Panc1 (cell line): ENCODE measurements at places on chromosomes 6 and 20. TPM values are rescaled to one million over a fixed set of nuclear protein-coding genes. Genes with fewer than 3 reads are reported as not detected.

MDFI gene
- 0.54 TPM for total RNA-seq

- H3K27ac ChIP-seq, result no peak overlapping the region
- no peaks in the 10 kb centered on the region for H3K27me3 ChIP-seq
- no peak for DNase-seq
- H3K4me1 ChIP-seq, result no peaks in the 10 kb centered on the region
- H3K36me3 ChIP-seq, result no peaks in the 10 kb centered on the region
These were observed 247.8 kb upstream of the JAG1 start for GRCh38 chr20:10921491-10922010.

- H3K4me3 ChIP-seq, result no peak overlapping the region
- H3K27me3 ChIP-seq, result no peaks in the 10 kb centered on the region
- no peaks in the 10 kb centered on the region for H3K36me3 ChIP-seq
- H3K4me1 ChIP-seq, result no peaks in the 10 kb centered on the region
- no peak overlapping the region for H3K27ac ChIP-seq
These were observed 372.0 kb upstream of the JARID2 start for GRCh38 chr6:14873781-14874441.

DNA sequence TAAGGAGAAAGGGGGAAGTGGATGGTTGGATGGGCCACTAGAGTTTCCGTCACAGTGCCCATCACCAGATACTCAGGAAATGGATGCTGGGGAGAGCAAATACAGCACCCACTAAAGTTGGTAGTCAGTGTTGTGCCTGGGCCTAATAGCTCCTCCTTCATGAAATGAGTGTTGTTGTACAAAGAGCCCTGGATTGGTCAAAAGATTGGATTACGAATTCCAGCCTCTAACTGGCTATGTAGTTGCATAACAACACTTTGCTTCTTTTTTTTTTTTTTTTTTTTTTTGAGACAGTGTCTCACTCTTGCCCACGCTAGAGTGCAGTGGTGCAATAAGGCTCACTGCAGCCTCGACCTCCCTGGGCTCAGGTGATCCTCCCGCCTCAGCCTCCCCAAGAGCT is 27.4 kb downstream of the KCNG1 start:
- DNase-seq, result no peak
- no peaks in the 10 kb centered on the region for H3K36me3 ChIP-seq
- peaks cover 6% of the 10 kb centered on the region; the same call in 1 of the 2 replicates for H3K27me3 ChIP-seq
- H3K4me3 ChIP-seq, result no peak overlapping the region

DNA sequence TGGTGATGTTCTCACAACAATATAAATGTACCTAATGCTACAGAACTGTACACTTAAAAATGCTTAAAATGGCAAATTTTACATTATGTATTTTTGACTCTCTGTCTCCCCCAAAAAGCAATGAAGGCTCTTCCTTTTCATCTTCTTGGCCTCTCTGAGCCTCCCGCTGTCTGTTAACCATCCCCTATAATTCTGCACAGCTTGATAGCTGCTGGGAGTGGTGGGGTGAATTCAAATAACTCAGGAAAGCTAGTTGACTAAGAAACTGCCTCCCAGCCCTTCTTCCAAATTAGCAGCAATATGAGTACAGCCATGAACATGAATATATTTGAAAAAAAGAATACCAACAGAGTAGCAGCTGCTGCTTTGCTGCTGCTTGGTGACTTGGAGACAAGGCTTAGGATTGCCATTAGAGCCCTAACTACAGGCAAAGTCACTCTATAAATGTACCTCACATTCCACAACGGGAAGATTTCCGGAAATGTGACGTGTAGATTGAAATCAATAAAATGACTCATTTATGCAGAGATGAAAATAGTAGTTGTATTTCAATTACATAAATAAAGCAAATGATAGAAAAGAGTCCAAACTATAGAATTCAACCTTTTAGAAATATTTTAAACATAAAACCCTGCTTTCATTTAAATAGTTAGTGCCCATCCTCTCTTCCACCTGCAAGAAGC is 200.1 kb upstream of the HEY2 start:
- no peak overlapping the region for H3K27ac ChIP-seq
- H3K4me3 ChIP-seq, result no peak overlapping the region
- H3K4me1 ChIP-seq, result no peaks in the 10 kb centered on the region
- 0 out of 2 replicates have a peak, but pooled peaks cover 3% of the 10 kb centered on the region for H3K27me3 ChIP-seq
